Vagina (tissue), 2 donors: ENCODE measurements at places on chromosomes 12 and 14. TPM values are rescaled to one million over a fixed set of nuclear protein-coding genes. Genes with fewer than 3 reads are reported as not detected.

GRCh38 chr14:21923820-21924219 is 250.2 kb upstream of the OR4E1 start:
- no peaks in the 10 kb centered on the region for H3K27me3 ChIP-seq
- H3K4me1 ChIP-seq = no peaks in the 10 kb centered on the region
- H3K36me3 ChIP-seq = no peaks in the 10 kb centered on the region
- DNase-seq = no peak
- no peak overlapping the region for H3K4me3 ChIP-seq

DNA sequence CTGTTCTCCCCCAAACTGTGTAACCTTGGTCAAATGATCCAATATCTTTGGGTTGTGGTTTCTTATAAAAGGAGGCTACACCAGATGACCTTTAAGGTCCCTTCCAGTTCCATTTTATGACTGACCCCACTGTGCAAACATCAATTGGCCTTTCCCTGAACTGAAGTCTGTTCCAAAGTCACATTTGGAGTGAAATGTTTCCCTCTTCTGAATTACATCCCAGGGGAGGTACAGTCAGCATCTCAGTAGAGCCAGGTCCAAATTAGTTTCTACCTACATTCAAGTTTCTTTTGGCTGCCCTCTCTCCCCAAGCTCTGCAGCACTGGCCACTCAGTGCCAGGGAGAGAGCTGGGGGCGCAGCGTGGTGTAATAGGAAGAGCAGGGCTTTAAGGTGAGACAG is 34.4 kb downstream of the LIMA1 start:
- H3K27ac ChIP-seq = no peak overlapping the region
- DNase-seq = no peak
- H3K27me3 ChIP-seq = no peaks in the 10 kb centered on the region
- H3K4me1 ChIP-seq = peaks cover 29% of the 10 kb centered on the region

GRCh38 chr12:55043542-55043941 is 23.8 kb downstream of the NEUROD4 start:
- no peak overlapping the region for H3K4me3 ChIP-seq
- DNase-seq = no peak
- no peak overlapping the region for H3K27ac ChIP-seq
- H3K36me3 ChIP-seq = no peaks in the 10 kb centered on the region

DNA sequence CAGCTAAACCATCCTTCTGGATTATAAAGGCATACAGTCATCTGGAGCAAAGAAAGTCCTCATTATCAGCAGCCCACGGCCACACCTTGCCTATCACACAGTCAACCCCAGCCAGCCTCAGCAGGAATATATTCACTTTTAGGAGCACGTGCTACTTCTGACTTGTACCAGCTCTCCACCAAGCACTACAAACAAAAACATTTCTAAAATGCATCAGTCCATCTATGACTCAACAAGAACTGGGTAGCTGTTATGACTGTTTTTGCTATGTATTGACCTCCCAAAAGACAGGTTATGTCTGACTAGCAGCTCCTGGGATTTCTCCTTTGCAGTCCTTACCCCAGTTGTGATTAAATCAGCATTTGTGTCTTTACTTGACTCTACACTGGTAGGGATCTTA is 31.2 kb downstream of the NUAK1 start:
- no peaks in the 10 kb centered on the region for H3K36me3 ChIP-seq
- no peak overlapping the region for H3K4me3 ChIP-seq
- peaks cover 72% of the 10 kb centered on the region for H3K4me1 ChIP-seq

GRCh38 chr12:3713483-3713882 is 39.4 kb downstream of the CRACR2A start:
- H3K27ac ChIP-seq = no peak overlapping the region
- no peak overlapping the region for H3K4me3 ChIP-seq
- no peak for DNase-seq
- no peaks in the 10 kb centered on the region for H3K4me1 ChIP-seq

GRCh38 chr14:33999771-34000291 is 49.0 kb upstream of the EGLN3 start:
- DNase-seq = no peak
- no peak overlapping the region for H3K4me3 ChIP-seq
- no peaks in the 10 kb centered on the region for H3K36me3 ChIP-seq
- H3K27me3 ChIP-seq = no peaks in the 10 kb centered on the region
- H3K27ac ChIP-seq = no peak overlapping the region
- no peaks in the 10 kb centered on the region for H3K4me1 ChIP-seq

DNA sequence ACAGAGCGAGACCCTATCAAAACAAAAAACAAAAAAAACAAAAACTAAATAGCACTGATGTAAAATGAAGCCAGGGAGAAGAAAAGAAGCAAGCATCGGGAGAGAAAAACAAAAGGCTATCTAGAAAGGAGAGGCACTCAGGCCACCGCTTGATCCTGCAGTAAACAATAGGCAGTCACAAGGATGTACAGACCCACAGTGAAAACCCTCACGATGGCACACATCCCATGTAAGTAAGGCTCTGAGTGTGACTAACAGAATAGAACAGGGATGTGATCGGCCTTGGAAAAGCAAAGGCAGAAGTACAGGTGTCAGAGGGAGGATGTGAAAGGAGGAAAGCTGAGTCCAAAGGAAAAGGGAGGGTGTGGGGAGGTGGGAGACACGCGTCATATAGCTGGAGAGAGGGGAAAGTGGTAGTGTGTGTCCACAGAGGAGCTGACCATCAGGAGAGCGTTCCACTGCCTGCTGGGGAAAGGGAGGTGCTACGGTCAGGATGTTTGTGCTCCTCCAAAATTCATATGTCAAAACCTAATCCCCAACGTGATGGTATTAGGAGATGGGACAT is 31.5 kb downstream of the CAMKK2 start:
- H3K4me1 ChIP-seq = no peaks in the 10 kb centered on the region
- no peaks in the 10 kb centered on the region for H3K36me3 ChIP-seq
- H3K4me3 ChIP-seq = no peak overlapping the region
- no peak overlapping the region for H3K27ac ChIP-seq

The NUDT14 gene
- total RNA-seq = 11.0 TPM

The SLC25A47 gene
- total RNA-seq = not detected

The DDX55 gene
- 16.5 TPM for total RNA-seq

The ALDH1L2 gene
- total RNA-seq = 5.4 TPM
